Glutamatergic neuron (in vitro differentiated cells): ENCODE measurements at places on chromosomes 6 and 20.

DNA sequence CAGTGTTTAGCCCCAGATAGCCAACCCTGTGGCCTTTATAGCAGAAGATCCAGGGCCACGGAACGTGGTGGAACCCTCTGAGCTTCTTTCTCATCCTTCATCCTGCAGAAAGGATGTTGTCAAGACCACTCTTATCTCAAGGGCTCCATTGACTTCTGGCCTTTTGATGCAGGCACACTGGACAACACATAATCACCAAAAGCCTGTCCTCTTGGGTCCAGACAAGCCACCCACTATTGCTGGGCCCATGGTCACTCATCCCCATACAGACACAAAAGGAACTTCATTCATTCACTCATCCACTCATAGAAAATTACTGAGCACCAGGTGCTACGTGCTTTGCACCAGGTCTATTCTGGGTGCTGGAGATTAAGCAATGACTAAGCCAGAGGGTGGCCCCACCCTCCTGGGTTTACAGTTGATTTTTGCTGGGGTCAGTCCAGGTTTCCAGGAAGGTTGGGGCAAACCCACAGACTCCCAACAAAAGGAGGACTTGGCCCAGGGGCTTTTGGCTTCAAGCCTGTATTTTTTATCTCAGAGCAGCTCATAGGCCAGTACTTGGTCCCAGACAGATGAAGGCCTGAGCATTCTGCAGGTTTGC is 2.4 kb downstream of the CST8 start:
- DNase-seq = no peak

DNA sequence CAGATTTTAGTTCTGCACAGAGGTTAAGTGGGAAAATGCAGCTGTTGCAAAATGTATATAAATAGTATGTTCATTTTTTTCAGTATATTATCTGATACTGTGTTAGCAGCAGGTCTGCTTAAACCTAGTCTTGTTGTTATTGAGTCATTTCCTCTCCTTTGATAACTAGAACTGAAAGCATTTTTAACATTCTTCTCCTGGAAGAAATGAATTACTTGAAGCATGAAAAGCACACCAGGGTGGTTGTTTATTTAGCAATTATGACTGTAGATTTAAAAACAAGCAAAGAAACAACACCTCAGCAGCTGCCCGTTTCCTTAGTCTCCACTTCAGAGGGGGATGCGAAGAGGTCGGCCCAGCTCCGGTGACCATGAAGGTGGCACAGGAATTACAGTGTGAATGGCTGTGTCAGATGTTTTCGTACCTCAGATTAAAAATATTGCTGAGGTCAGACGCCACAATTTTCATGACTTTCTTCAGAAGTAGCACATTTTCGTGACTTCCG is 53.5 kb downstream of the GOPC start:
- DNase-seq = no peak

DNA sequence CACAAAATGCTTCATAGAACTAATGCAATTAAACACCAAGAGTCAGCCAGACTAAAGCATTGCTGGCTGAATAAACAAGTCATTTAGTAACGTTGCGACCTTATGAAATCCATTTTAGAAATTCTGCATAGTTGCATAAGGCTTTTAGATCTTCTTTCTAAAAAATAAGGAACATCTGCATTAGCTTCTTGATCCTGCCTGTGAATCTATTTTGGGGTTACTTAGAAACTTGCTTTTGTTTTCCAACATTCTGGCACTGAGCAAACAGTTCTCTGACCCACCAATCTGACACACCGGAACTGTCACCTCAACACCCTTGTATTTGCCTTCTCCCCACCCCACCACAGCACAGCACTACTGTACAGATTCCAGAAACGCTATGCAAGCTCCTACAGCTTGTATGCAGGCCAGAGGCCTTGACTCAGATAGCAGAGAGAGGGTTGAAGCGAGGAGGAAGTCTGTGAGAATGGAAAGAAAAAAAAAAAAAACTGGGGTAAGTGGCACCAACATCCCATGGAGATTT is 55.0 kb downstream of the KIF13A start:
- no peak for DNase-seq

GRCh38 chr6:134049176-134049575 is 3.2 kb downstream of the SLC2A12 start:
- no peak for DNase-seq

DNA sequence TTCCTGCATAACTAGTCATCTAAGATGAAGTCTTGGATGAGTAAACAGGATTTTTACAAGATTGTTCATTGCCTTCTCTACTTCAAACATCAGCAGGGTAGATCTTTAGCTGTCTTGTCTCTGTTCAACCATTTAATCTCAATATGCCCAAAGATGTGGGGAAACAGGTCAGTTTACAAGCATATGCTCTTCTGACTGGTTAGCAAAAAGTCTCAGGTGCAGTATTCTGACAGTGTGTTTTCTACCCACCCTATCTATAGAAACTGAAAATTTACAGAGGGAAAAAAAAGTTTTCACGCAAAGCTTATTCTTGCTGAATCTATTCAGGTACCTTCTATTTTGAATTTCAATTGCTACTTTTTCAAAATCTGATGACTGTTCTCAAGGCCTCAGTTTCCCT is 29.0 kb downstream of the MAP3K5 start:
- DNase-seq = no peak

GRCh38 chr20:2604506-2604835 is 48.0 kb upstream of the NOP56 start:
- no peak for DNase-seq

GRCh38 chr6:102501615-102502014 is 1108.1 kb downstream of the GRIK2 start:
- DNase-seq = no peak

DNA sequence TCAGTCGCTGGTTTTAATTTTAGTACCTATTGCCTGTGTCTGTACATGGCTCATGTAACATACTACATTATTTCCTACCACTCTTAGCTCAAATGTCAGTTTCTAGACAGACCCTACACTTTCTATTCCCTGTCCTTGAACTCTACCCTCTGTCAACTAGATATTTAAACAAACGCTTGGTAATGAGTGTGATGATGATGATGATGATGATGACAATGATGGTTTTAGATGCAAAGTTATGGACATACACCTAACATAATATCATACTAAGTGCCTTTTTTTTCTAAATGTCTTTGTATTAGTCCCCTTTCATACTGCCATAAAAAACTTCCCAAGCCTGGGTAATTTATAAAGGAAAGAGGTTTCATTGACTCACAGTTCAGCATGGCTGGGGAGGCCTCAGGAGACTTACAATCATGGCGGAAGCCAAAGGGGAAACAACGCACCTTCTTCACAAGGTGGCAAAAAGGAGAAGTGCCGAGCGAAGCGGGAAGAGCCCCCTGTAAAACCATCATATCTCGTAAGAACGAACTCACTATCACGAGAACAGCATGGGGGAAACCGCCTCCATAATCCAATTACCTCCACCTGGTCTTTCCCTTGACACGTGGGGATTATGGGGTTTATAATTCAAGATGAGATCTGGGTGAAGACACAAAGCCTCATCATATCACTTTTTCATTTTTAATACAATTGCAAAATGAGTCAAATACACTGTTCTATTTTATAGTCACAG is 87.1 kb downstream of the IBTK start:
- DNase-seq = no peak

DNA sequence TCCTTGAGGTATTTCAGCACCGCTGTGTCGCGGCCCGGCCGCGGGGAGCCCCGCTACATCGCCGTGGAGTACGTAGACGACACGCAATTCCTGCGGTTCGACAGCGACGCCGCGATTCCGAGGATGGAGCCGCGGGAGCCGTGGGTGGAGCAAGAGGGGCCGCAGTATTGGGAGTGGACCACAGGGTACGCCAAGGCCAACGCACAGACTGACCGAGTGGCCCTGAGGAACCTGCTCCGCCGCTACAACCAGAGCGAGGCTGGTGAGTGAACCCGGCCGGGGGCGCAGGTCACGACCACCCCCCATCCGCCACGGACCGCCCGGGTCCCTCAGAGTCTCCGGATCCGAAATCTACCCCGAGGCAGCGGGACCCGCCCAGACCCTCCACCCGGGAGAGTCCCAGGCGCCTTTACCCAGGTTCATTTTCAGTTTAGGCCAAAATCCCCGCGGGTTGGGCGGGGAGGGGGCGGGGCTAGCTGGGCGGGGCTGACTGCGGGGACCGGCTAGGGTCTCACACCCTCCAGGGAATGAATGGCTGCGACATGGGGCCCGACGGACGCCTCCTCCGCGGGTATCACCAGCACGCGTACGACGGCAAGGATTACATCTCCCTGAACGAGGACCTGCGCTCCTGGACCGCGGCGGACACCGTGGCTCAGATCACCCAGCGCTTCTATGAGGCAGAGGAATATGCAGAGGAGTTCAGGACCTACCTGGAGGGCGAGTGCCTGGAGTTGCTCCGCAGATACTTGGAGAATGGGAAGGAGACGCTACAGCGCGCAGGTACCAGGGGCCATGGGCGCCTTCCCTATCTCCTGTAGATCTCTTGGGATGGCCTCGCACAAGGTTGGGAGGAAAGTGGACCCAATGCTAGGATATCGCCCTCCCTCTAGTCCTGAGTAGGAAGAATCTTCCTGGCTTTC is 693 bp downstream of the HLA-F start:
- DNase-seq = peak; percentile 24
